ENCODE measurements at places on chromosomes 11 and 22. TPM values are rescaled to one million over a fixed set of nuclear protein-coding genes. Genes with fewer than 3 reads are reported as not detected.

GRCh38 chr11:5197536-5197935, 2.9 kb downstream of the OR51V1 start:
- no peaks in the 10 kb centered on the region for H3K27me3 ChIP-seq
- H3K4me3 ChIP-seq = no peak overlapping the region
- H3K27ac ChIP-seq = no peak overlapping the region
- no peak for DNase-seq

DNA sequence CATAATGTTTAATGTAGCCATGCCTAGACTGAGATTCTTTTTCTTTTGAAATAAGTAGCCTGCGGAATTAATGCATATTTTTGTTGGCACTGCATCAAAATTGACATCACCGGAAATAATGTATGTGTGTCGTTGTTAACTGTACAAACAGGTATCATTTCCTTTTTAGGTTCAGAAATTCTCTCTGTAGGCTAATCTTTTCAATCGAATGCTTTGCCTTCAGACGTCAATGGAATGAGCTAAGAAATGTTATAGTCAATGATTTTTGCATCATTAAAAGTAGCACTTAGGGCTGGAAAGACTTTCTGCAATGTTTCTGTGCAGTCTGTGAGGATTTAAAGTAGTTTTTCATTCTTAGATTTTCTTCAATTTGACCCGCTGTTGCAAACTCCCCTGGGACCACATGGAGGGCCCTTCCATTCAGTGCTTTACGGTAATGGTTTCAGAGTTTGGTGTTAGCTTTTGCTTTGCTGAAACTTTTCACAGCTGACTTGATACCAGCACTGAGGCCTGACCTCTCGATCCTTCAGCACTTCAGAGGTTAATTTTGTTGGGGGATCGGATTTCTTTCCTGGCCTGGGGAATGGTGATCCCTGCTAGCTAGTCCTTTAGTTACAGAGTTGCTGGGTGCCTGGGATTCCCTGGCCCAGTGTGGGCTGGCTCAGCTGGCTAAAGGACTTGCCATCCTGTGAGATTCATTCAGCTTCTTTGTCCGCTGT, 137.8 kb downstream of the DBX1 start:
- H3K4me3 ChIP-seq = no peak overlapping the region
- no peaks in the 10 kb centered on the region for H3K36me3 ChIP-seq
- no peak for DNase-seq
- H3K27ac ChIP-seq = no peak overlapping the region

- H3K27ac ChIP-seq = no peak overlapping the region
- DNase-seq = no peak
These were observed 10.1 kb downstream of the AIP start for GRCh38 chr11:67492801-67493547.

DNA sequence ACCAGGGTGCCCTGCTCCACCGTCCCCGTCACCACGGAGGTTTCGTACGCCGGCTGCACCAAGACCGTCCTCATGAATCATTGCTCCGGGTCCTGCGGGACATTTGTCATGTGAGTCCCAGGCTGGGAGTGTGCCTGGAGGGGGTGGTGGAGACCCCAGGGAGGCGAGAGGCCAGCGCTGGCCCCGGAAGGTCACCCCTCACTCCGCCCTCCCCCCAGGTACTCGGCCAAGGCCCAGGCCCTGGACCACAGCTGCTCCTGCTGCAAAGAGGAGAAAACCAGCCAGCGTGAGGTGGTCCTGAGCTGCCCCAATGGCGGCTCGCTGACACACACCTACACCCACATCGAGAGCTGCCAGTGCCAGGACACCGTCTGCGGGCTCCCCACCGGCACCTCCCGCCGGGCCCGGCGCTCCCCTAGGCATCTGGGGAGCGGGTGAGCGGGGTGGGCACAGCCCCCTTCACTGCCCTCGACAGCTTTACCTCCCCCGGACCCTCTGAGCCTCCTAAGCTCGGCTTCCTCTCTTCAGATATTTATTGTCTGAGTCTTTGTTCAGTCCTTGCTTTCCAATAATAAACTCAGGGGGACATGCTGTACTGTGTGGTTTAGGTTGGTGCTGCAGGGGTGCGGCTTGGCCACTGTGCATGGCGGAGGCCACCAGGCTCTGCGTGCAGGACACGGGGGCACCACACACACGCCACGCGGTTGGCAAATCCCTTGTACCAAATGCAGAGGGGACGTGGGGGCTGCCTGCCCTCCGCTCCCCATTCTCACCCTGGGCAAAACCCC, 35.4 kb downstream of the MUC2 start:
- no peaks in the 10 kb centered on the region for H3K36me3 ChIP-seq
- DNase-seq = peak; percentile 59
- no peaks in the 10 kb centered on the region for H3K4me1 ChIP-seq
- H3K4me3 ChIP-seq = no peak overlapping the region
- no peak overlapping the region for H3K27ac ChIP-seq

DNA sequence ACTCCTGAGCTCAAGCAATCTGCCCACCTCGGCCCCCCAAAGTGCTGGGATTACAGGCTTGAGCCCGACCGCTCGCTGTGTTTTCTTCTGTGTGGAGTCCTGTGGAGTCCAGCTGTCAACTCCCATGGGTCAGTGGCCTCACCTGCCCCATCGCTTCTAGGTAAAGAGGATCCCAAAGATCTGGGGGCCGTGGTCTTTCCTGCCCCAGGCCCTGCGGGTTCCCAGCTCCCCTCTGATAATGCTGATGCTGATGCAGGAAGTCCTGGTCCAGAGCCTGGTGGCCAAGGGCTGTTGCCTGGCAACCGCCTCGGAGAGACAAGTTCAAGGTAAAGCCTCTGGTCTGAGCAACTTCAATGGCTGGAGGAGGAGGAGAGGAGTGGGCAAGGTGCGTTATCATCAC, 9.6 kb downstream of the SSTR3 start:
- DNase-seq = peak; percentile 67
- H3K27ac ChIP-seq = no peak overlapping the region
- peaks cover 12% of the 10 kb centered on the region for H3K4me1 ChIP-seq
- no peaks in the 10 kb centered on the region for H3K27me3 ChIP-seq
- no peaks in the 10 kb centered on the region for H3K36me3 ChIP-seq
- no peak overlapping the region for H3K4me3 ChIP-seq

DNA sequence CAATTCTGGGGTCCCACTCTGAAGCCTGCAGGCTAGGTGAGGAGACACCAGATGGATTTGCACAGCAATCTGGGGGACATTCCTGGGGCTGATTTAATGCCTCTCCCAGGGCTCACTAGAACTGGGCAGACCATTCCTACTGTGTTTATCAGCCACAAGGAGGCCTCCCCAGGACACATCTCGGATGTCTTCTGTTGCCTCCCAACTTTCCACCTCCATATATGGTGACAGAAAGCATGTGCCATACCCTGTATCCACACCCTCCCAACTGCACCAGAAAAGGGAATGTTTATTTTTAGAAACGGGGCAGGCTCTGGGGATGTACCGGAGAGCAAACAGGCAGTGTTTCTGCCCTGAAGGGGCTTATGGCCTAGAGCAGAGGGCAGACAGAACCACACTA, 181.8 kb downstream of the CSNK2A3 start:
- H3K27ac ChIP-seq = no peak overlapping the region
- no peak overlapping the region for H3K4me3 ChIP-seq
- H3K4me1 ChIP-seq = no peaks in the 10 kb centered on the region
- no peaks in the 10 kb centered on the region for H3K36me3 ChIP-seq

DNA sequence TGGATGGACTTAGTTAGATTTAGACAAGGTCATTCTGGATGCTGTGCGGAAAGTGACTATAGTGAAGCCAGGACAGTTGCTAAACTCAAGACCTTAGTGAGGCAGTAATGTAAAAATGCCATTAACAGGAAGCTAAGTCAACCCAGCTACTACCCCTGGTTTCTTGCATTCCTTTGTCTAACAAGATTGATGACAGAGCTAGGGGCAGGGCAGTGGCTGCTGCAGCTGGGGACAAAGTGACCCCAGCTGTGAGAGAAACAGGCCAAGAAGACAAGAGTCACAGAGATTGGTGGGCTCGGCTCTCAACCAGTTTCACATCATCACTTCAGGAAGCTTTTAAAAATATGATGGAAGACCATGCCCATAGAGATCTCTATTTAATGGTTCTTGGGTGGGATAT, 110.4 kb upstream of the POU2AF2 start:
- no peaks in the 10 kb centered on the region for H3K27me3 ChIP-seq
- H3K4me3 ChIP-seq = no peak overlapping the region
- DNase-seq = no peak
- no peaks in the 10 kb centered on the region for H3K36me3 ChIP-seq
- no peaks in the 10 kb centered on the region for H3K4me1 ChIP-seq

- H3K4me3 ChIP-seq = peak overlapping the region; percentile 11
- DNase-seq = no peak
- H3K4me1 ChIP-seq = peaks cover 86% of the 10 kb centered on the region
These were observed 9.0 kb upstream of the AHNAK start for GRCh38 chr11:62555464-62556107.

Gene DUSP8
- total RNA-seq = 18.4 TPM

Gene TRMT112
- 158 TPM for total RNA-seq

Gene KRTAP5-1
- not detected for total RNA-seq

Gene GLB1L3
- 0.25 TPM for total RNA-seq

Gene RASSF10
- total RNA-seq = not detected

Gene C11orf54
- total RNA-seq = 28.7 TPM

Gene SCGB1A1
- not detected for total RNA-seq

Gene FXYD6
- 140 TPM for total RNA-seq

Measured in spleen (tissue), 13 donors.